ENCODE measurements at places on chromosomes 1 and 21.

DNA sequence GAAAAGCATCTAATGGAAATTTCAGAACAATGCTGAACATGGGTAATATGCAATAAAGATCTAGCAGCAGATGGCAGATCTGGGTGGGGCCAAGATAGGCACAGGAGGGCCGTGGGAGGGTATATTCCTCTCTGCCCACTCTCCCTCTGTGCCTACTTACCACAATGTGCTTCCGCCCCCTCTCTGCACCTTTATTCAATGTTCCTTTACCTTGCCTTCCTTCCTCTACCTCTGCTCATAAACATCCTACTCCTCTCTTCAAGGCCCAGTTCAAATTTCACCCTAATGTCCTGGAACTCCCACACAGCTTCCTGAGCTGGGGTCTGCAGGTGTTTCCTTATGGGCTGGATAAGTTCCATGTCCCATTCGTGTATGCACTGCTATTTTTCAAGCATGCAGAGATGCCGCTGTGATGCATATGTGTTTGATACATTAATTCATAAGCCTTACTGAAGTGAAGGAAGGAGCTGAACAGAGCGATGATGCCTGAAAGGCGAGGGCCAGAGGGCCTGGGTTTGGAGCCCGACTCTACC, 65.6 kb upstream of the EDEM3 start:
- no peak for DNase-seq

DNA sequence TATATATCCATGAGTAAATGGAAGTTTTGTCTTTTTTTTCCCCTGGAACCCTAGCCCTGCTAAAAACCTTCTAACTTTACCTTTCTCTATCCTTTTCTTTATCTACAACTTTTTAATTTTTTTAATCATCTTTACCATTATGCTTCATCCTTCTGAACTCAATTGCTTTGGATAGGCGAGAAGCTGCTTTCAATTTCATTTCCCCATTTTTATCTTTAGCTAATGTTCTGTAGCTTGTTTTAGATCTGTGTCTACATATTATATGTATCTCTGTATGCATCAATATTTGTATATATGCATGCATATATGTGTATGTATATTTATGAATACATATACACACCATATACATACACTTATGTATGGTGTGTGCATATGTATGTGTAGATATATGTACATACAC, 57.4 kb downstream of the PTPRC start:
- no peak for DNase-seq

DNA sequence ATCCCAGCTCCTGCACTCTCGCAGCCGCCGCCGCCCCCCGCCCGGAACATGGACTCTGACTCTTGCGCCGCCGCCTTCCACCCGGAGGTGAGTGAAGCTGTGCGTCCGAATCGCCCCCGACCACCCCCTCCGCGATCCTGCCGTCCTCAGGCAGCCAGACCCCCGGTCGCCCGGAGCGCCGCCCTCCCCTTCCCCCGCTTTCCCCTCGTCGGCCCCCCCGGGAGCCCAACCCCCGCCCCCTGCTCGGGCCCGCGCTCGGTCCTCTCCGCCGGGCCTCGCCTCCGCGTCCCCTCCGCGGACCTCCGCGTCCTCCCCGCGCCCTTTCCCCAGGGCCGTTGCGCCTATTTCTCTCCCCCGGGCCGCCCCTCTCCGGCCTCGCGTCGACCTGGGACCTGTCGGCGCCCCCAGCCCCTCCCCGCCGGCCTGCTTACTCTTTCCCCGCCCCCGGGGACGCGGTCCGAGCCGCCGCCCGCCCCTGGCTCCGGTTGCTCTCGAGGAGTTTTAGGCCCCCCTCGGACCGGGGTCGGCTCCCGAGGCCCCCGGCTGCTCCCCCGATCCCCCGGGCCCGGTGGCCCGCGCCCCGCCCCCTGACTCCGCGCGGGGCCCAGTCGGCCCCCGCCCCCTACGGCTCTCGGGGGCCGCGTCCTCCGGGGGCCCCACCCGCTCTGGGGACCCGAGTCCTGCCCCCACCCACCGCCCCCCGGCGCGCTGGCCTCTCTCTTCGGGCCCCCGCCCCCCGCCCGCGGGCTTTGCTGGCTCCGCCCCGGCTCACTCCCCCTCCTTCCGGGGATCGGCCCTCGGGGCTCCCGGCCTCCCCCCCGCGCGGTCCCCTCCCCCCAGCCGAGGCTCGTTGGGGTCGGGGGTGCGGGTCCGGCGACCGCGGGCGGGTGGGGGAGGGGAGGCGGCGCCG, 743 bp downstream of the PHF13 start:
- DNase-seq = no peak

DNA sequence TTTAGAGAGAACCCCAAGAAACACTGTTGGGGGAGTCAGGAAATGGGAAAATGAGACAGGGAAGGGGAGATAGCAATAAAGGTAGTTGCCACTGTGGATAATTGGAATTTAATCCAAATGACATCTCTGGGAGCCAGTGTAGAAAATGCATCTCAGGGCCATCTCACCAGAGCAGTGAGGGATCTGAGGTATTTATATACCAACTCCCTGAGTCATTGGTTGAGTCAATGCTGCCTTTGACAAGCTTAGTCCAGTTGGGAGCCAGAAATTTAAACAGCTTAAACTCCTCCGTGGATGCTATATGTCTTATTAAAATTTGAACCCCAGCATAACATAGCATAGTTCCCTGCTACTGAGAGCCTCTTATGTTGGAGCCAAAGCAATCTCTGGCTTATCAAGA, 140.3 kb downstream of the SLC30A10 start:
- no peak for DNase-seq

- DNase-seq = no peak
These were observed 31.9 kb upstream of the ECE1 start for GRCh38 chr1:21321963-21322680.
